ENCODE measurements at places on chromosomes 4 and X.

- no peak for DNase-seq
Observed at GRCh38 chr4:15237648-15238230, 190.1 kb upstream of the C1QTNF7 start.

DNA sequence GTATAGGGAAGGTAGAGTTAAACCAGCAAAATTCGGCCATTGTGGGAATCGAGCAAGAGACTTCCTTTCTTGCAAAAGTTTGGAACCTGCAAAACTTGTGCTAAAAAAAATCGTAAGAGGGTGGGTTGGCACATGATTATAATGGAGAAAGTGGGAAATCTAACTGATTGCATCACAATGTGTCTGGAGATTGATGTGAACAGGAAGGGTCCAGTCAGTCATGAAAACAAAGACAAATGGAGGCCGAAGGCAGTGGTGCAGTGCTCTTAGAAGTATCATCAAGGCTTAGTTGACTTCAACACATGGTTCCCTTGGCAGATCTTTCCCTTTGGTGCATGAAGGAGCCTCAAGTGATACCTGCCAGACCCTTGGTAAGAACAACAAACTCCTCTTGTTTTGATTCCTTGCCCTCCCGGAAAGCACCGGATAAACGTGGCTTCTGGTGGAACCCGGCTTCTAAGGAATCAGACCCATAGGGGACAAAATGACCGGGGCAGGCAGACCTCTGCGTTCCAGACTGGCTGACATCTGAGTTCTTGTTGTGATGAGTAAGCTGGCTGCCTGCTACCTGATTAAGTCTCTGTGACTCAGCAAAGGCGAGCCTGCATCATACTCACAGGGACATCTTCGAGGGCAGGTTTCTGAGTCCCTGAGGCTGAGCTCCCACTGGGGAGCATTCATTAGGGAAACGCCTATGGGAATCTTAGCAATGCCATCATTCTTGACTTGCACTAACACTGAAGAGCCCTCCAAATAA is 87.7 kb upstream of the MAP3K15 start:
- no peak for DNase-seq

- no peak for DNase-seq
Observed at GRCh38 chrX:118779581-118779980, 44.0 kb upstream of the ZCCHC12 start.

DNA sequence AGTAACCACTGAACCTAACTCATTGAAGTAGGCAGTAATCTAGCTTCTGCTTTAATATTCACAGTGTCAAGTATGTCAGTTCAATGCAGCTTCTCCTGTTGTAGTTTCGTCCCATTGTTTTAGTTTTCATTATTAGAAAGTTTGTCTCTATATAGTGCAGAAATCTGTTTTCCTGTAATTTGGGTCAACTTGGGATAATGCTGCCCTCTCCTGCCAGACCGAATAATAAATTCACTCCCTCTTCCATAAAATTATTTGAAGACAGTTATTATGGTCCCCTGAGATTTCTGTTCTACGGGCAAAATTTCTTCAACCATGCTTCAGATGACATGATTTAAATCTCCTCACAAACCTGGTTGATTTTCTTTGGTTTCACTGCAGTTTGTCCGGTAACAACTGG is 4.6 kb upstream of the LUZP4 start:
- no peak for DNase-seq

- no peak for DNase-seq
Observed at GRCh38 chr4:947491-947971, 15.3 kb downstream of the TMEM175 start.

GRCh38 chrX:48046846-48047245 is 24.6 kb downstream of the ZNF630 start:
- no peak for DNase-seq

GRCh38 chr4:14958436-14958835 is 43.8 kb upstream of the CPEB2 start:
- DNase-seq: peak; percentile 1

GRCh38 chr4:23144707-23145106 is 452.0 kb downstream of the GBA3 start:
- no peak for DNase-seq

DNA sequence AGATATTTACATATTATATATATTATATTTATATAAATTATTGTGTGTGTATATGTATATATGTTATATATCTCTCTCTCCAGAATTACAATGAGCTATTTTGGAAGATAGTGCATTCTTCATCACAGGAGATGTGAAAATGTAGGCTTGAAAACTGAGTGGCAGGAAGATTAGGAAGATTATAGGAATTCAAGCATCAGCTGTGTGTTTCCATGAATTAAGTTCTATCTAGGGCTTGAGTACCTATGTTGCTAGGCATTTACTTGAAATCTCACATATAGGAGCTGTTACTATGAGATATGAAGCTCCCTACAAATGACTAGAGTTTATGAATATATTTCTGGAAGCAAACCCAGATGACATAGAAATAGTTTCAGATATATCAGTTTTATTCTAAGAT is 328.7 kb downstream of the EPHA5 start:
- DNase-seq: no peak

- no peak for DNase-seq
Observed at GRCh38 chrX:107625739-107626138, 2.6 kb upstream of the PRPS1 start.

DNA sequence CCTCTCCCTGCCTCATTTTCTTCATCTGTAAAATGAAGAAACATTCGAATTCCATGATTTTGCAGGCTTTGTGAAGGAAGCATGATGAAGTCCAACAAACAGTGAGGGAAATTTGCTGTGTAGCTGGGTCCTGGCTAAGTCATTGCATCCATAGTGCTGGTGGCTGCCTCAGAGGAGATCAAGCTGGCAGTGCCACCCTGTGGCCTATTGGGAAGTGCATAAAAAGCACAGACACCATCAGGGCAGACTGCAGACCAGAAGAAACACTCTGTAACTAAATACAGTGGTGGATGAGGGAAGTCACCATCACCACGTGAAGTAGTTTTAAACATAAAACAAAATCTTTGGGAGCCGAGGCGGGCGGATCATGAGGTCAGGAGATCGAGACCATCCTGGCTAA is 40.7 kb upstream of the DDX3X start:
- peak; percentile 71 for DNase-seq

DNA sequence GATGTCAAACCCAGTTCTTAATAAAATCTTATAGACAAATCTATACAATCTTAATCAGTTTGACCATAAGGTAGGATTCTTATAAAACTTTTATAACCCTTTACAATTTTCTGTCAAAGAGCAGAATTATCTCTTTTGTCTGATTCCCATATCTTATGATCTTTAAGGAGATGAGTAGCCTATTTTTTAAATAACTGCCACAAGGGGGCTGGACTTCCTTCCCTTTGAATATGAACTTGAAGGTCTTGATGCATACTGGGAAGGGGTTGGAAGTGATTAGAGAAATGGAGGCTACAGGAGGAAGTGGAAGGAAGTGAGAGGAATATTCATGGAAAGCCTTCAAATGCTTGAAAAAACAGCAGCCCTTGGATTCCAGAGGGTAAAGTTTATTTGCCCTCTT is 111.1 kb downstream of the APOOL start:
- no peak for DNase-seq

DNA sequence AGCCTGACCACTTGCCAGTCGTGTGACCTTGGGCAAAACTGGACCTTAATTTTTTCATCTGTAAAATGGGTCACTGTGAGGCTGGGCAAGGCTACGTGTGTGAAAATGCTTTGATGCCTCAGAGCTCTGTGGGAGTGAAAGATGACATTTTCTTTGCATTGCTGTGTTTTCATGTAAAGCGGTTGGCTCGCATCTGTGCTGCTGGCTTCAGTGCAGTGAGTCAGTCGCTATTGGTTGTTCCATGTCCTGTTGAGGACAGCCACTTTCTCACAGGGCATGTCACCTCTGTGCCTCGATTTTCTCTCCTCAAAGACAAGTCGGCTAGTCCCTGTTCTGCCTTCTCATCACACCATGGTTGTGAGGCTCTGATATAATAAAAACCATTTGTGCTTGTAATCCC is 4.4 kb downstream of the MTMR1 start:
- DNase-seq: no peak

- no peak for DNase-seq
Observed at GRCh38 chr4:174910271-174910670, 7.9 kb upstream of the ADAM29 start.

- peak; percentile 71 for DNase-seq
Observed at GRCh38 chrX:103817502-103817901, 14.6 kb downstream of the RAB9B start.

DNA sequence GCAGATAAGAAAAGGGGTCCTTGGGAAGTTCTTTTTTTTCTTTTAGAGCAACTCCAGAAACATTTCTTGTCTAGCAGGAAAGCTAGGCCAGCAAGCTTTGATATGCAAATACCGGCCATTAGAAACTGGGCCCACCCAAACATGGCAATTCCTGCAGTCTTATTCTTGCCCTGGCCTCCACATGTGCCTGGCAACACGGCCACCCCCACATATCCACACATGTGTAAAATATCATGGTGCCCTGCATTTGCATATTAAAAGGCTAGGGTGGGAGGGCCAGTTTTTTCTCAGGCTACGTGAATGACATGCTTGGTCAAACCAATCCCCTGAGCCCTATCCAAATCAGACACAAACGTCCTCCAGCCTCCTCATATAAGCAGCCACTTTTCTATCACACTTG is 171.7 kb upstream of the ZCCHC13 start:
- no peak for DNase-seq

DNA sequence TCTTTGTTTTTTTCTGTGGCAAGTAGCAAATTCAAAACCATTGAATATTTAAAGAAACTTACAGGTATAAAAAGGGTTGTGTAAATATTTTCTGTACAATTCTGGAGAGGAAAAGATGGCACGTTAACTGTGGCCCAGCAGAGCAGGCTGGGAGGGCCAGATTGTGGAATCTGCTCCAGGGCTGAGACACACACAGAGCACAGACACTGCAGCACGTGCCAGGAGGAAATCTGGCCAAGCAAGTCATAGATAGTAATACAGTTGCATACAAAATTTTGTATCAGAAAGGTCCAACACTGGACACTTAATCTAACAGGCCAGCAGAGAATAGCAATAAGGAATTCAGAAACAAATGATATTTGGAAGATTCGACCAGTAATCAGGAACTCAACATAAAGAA is 763.7 kb downstream of the PDHA2 start:
- DNase-seq: no peak

DNA sequence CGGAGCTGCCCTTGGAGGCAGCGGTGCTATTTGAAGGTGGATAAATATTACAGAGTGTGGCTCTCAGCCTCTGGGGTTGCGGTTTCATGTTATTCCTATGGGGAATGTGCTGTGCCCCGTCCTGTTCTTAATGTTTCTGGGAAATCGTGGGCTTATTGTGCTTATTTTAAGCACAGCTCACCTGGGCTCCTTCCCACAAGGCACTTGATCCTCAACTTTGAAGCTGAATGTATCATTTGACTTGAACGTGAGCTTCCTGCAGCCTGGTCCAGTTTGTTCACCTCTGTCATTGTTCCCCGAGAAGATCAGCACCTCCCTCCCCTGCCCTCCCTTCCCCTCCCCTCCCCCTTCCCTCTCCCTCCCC is 3.9 kb downstream of the SORCS2 start:
- DNase-seq: no peak

DNA sequence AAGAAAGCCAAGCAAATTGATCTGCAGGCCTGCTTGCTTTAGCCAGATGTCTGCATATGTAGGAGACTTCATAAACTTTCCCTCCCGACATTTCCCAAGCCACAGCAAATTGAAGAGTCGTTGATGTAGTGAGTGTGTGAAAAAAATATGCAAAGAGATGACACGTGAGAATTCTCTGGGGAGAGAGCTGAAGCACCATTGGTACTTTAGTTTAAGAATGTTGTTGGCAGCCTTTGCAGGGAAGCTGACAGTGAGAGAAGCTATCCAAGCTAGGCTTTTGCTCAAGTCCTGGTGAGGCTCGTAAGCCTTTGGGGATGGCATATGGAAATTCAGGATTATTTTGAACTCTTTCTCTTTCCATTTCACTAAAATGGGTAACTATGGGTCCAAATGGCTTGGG is 87.5 kb downstream of the GLRA2 start:
- no peak for DNase-seq

DNA sequence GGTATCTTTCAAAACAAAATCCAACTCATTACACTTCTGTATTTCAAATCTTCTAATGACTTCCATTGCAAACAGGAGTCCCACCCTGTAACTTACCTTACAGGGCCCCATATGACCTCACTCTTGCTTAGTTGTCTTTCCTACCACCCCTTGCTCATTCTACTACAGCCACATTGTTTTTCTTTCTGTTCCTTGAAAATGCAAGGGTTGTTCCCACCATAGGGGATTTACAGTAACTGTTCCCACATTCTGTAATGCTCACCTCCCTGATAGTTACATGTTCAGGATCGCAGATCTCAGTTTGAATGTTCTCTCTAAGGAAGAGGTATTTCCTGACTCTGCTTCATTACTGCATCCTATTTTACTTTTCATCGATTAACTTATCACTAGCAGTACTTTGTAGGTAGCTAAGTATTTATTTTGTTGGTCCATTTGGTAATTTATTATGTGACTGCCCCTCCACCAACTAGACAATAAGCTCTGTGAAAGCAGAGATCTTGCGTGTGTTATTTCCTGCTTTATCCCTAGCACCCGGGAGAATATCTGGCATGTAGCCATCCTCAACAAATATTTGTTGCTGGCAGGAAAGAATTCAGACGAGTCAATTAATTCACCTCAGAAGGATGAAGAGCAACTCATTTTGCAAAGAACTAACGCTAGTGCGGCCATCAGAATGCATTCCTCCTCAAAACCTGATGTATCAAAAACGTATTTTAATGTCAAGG is 21.4 kb downstream of the MAOB start:
- no peak for DNase-seq

- no peak for DNase-seq
Observed at GRCh38 chrX:81542255-81542654, 340.4 kb downstream of the SH3BGRL start.

GRCh38 chr4:20252656-20253282 is 1.1 kb downstream of the SLIT2 start:
- DNase-seq: no peak

DNA sequence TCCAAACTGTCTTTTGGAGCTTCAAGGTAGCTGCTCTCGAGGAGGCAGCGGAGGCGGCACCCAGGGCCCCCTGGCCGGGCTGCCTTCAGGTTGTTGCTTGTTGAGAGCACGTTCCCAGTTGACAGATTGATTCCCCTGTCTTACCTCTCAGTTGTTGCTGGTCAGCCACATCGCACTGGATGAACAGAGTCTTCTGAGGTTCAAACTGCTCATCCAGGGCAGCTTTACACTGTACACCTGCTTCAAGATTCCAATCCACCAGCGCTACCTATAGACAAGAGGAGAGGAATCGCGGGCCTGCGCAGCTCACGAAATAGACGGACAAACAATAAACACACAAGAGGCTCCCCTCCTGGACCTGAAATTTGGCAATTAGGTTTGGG is 497 bp downstream of the HPGD start:
- peak; percentile 12 for DNase-seq

- DNase-seq: no peak
Observed at GRCh38 chr4:51866835-51867234, 23.9 kb downstream of the DCUN1D4 start.

- no peak for DNase-seq
Observed at GRCh38 chr4:125765941-125766340, 451.2 kb downstream of the FAT4 start.

GRCh38 chrX:70168238-70169188 is 8.8 kb upstream of the DGAT2L6 start:
- no peak for DNase-seq

GRCh38 chrX:130120321-130120731 is 10.0 kb upstream of the ELF4 start:
- peak; percentile 84 for DNase-seq

GRCh38 chrX:133527825-133528224 is 112.5 kb upstream of the GPC4 start:
- DNase-seq: no peak

Data from KBM-7 (cell line).